ENCODE measurements at places on chromosomes 3 and 15. TPM values are rescaled to one million over a fixed set of nuclear protein-coding genes. Genes with fewer than 3 reads are reported as not detected.

The ROBO2 gene
- polyA plus RNA-seq: not detected

The HCLS1 gene
- 0.29 TPM for polyA plus RNA-seq

DNA sequence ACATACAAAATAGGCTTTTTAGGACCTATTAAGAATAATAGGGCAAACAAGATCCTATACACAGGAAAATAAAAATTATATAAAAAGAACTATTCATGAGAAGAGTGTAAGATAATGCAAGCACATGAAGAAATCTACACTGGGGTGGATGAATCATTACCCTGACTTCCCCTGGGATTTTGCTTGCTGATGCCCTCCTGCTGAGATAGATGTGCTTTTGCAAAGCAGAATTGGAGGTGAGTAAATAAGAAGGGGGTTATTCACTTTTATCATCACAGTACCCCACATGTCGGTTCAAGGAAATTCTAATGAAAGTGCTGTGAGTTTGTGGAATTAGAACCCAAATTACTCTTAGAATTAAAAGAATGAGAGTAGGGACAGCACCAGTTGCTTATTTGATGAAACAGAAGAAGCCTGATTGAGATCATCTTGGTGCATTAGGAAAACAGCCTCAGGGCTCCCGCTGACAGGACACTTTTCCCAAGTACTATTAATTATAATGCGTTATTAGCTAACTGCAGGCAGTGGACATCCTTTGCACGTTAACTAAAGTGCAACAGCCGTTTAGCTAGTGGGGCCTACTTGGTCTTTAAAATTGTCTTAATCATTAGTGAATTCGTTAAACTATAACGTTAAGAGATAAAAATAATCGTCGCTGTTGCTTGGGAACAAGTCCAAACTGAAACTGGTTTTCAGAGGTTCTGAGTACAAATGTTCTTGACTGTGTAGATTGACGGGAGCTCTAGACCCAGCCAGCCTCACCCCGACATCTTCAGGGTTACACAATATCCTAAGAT lies 48.4 kb downstream of the SLC2A2 start:
- no peaks in the 10 kb centered on the region for H3K4me1 ChIP-seq
- no peak overlapping the region for H3K4me3 ChIP-seq
- no peaks in the 10 kb centered on the region for H3K36me3 ChIP-seq
- peak; percentile 12 for DNase-seq

- H3K27ac ChIP-seq: no peak overlapping the region
- no peaks in the 10 kb centered on the region for H3K27me3 ChIP-seq
- H3K36me3 ChIP-seq: no peaks in the 10 kb centered on the region
- no peak overlapping the region for H3K4me3 ChIP-seq
- no peak for DNase-seq
- no peaks in the 10 kb centered on the region for H3K4me1 ChIP-seq
Observed at GRCh38 chr3:168862466-168862865, 766.7 kb upstream of the GOLIM4 start.

DNA sequence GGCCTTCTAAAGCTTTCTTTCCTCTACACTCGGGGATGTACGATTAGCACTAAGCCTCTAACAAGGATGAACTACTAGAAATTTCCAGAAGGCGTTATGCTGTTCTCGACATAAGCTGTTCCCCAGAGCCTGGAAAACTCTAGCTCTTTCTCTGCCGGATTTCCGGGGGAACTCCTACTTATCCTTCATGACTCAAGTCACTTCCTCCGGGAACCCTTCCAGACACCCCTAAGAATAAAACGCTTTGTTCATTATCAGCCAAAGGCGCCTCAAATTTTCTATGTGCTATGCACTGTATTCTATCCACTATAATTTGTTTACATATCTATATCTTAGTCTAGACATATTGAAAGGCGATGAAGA lies 455 bp upstream of the SNAP23 start:
- H3K4me1 ChIP-seq: peaks cover 8% of the 10 kb centered on the region
- H3K36me3 ChIP-seq: no peaks in the 10 kb centered on the region
- no peaks in the 10 kb centered on the region for H3K27me3 ChIP-seq
- peak overlapping the region; percentile 73 for H3K4me3 ChIP-seq
- H3K27ac ChIP-seq: peak overlapping the region; percentile 90

- no peak overlapping the region for H3K4me3 ChIP-seq
- H3K27ac ChIP-seq: no peak overlapping the region
- H3K27me3 ChIP-seq: no peaks in the 10 kb centered on the region
- H3K4me1 ChIP-seq: no peaks in the 10 kb centered on the region
- no peaks in the 10 kb centered on the region for H3K36me3 ChIP-seq
Observed at GRCh38 chr3:61073566-61074165, 177.6 kb downstream of the FHIT start.

The PAQR5 gene
- polyA plus RNA-seq: 4.3 TPM

GRCh38 chr15:43469867-43470266 lies 23.1 kb downstream of the TP53BP1 start:
- DNase-seq: no peak
- peaks cover 71% of the 10 kb centered on the region for H3K36me3 ChIP-seq
- H3K4me1 ChIP-seq: no peaks in the 10 kb centered on the region
- no peak overlapping the region for H3K4me3 ChIP-seq

- H3K27ac ChIP-seq: no peak overlapping the region
- no peaks in the 10 kb centered on the region for H3K4me1 ChIP-seq
- no peak for DNase-seq
Observed at GRCh38 chr3:76300746-76301145, 515.4 kb upstream of the ZNF717 start.

DNA sequence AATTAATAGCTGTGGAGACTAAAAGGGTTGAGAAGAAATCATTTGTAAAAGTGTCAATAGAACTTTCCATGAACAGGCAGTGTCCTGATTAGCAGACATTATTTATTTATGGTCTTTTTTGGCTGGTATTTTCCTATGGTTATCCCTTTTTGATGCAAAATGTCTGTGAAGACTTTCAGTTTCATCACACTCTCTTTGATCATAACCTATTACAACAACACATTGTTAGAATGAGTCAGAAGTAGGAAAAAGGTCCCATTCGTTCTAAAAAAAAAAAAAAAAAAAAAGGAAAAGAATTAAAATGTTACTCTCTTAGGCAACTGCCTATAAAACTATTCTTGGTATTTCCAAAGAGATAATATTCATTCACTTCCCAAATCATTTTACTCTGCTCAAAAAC lies 62.1 kb downstream of the SLC49A4 start:
- no peaks in the 10 kb centered on the region for H3K27me3 ChIP-seq
- no peak overlapping the region for H3K27ac ChIP-seq
- H3K4me1 ChIP-seq: no peaks in the 10 kb centered on the region
- H3K4me3 ChIP-seq: no peak overlapping the region
